NCI-H1048 (cell line): ENCODE measurements at places on chromosomes 11 and 22.

- no peak for DNase-seq
Observed at GRCh38 chr11:14773755-14774154, 118.3 kb downstream of the CYP2R1 start.

DNA sequence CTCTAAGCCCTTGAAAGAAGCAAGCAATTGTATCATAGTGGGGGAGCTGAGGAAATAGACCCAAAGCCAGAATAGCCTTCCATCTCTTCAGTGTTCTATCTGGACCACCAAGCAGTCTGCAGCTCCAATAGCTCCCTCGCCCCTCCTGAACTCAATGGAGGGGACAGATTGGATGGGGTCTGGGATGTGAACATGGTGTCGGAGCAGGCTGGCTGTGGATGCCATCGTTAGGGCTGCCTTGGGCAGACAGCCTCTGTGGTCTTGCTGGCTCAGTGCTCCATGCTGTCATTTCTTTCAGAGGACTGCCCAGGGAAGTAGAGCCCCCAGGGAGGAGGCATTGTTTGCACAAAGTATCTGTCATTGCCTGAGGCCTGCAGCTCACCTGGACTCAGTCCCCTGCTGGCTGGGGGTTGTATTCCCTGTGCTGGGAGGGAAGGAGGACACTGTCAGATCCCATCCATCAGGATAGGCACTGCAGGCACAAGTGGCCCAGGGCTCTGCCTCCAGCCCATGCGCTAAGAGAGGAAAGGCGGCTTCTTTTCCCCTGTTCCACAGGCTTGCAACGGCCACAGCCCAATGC, 537.7 kb downstream of the BUD13 start:
- no peak for DNase-seq

DNA sequence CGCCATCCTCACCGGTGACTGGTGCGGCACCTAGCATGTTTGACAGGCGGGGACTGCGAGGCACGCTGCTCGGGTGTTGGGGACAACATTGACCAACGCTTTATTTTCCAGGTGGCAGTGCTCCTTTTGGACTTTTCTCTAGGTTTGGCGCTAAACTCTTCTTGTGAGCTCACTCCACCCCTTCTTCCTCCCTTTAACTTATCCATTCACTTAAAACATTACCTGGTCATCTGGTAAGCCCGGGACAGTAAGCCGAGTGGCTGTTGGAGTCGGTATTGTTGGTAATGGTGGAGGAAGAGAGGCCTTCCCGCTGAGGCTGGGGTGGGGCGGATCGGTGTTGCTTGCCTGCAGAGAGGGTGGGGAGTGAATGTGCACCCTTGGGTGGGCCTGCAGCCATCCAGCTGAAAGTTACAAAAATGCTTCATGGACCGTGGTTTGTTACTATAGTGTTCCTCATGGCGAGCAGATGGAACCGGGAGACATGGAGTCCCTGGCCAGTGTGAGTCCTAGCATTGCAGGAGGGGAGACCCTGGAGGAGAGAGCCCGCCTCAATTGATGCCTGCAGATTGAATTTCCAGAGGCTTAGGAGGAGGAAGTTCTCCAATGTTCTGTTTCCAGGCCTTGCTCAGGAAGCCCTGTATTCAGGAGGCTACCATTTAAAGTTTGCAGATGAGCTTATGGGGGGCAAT, 1.1 kb downstream of the NEAT1 start:
- DNase-seq: no peak

DNA sequence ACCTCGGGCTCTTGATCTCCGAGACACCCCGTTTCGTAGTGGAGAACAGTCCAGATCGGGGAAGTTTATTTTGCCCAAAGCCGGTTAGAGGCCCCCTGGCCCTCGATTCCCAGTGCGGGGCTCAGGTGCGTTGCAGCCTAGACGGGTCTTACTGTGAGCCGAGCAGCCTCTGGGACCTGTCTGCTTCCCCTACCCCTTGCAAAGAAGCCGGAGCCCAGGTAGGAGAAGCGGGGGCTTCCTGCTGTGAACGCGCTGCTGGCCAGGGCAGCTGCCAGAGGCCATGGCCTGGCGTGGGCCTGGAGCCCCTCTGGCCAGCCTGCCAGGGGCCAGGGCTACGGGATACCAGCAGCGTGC, 621 bp downstream of the TSPO start:
- no peak for DNase-seq

DNA sequence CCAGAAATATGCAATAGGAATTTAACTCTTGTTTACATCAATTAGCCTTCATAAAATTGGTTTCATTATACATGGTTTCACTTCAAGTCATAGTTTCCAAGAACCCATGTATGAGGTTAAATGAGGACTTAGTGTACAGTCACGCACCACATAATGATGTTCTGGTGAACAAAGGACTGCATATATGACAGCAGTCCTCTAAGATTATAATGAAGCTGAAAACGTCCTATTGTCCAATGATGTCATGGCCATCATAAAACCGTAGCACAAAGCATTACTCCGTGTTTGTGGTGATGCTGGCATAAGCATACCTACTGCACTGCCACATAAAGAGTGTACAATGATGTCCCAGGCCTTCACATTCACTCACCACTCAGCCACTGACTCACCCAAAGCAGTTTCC, 31.1 kb downstream of the SMCO4 start:
- no peak for DNase-seq

DNA sequence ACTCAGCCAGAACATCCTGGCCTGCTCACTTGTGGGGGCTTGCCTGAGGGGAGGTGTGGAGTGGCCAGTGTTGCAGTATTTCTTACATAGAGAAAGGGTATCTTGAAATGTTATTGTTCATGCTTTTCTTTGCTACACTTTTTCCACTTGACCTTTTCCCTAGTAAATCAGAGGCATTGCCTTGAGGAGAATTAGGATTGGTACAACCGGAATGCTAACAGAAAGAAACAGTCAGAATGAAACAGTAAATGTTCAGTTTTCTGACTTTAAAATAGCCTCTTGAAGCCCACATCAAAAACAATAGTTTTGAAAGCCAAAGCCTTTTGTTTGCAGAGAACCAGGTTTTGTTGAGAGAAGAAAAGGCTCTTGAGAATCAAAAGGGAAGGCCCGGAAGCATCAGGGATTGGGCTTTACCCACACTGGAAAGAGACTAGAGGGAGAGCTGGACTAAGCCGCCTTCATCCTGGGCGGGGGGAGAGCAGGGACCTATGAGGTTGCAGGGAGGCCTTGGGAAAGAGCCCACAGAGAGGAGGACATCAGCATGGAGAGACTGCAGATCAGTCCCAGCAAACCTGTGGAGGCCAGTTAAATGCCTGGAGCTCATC, 12.4 kb downstream of the ADM start:
- no peak for DNase-seq

GRCh38 chr11:59102259-59102765, 4.7 kb upstream of the FAM111B start:
- DNase-seq: no peak

DNA sequence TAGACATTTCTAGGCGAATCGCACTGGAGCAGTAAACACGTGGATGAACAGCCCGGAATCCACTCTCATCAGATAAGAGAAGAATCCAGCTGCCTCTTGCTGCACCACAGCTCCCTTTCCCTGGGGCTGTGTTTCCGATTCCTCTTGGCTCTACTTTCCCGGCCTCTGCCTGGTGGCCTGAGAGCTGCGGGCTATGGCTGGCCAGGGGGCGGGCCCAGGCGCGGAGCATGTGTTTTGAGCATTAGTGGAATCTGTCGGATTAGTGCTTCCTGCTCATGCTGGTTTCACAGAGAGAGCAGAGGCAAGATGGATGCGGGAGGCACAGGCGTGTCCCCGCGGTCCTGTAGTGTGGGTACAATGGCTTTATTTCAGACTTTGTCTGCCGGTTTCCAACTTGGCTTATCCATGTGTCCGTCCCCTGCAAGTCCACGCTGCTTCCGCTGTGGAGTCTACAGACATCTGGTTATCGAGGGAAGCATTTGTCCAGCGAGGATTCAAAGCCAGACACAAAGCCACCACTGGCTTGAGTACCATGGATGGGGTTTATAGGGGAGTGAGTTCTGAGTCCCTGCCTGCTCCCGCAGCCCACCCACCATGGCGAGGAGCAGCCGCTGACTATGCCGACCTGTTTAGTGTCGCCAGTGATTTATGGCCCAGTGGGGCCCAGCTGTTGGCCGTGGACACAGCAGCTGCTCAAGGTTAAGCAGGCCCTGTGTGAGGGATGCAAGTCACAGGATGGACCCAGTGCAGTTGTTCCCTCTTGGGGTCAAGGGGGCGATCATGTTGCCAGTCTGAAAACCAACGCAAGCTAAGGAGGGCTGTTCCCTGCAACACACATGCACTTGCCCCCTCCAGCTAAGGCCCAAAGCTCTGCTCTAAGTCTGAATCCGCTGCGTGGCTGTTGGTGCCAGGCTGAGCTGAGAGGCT, 43.3 kb upstream of the EP300 start:
- DNase-seq: no peak

DNA sequence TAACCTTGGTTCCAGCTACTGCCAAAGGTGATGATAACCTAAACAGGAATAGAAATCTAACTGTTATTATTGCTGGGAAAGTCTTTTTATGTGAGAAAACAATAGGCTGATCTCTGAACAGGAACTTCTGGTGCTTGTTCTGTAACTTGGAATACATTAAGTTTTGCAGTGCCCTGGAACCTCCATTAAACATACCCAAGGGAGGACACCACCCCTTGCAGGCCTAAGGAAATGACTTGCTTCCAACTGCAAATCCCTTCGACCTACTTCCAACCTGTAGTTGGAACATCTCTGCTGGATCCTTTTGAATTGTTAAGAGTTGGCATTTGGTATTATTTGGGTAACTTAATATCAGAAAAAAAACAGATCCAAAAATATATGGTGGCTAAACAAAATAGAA, 188.4 kb upstream of the API5 start:
- no peak for DNase-seq

- DNase-seq: no peak
Observed at GRCh38 chr11:66142370-66143263, 72.5 kb downstream of the PACS1 start.

GRCh38 chr22:35445933-35446332, 46.0 kb downstream of the MCM5 start:
- DNase-seq: no peak

- DNase-seq: no peak
Observed at GRCh38 chr11:34351051-34351450, 6.8 kb downstream of the ABTB2 start.

DNA sequence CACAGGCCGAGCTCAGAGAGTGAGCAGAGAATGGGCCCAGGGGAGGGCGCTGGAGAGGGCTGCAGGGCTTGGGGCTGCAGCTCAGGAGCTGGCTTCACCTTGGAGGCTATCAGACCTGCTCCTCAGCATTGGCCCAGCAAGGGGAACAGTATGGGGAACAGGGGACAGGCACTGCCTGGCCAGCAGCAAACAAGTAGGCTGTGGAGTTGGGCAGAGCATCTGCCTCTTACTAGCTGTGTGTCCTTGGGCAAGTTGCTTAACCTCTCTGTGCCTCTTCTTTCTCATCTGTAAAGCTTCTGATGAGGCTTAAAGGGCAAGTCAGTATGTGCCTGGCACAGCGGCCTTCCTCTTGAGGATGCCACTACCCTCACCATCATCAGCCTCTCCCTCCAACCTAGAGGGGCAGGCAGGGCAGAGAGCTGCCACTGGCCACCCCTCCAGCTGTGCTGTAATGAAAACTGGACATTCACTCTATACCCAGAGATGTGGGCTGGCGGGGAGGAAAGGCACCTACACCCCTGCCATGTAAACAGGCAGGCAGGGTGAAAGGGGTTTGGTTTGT, 7.5 kb upstream of the CDKN1C start:
- no peak for DNase-seq

GRCh38 chr11:11865449-11865848, 23.7 kb downstream of the USP47 start:
- no peak for DNase-seq

- no peak for DNase-seq
Observed at GRCh38 chr11:27416568-27417176, 53.7 kb upstream of the CCDC34 start.

DNA sequence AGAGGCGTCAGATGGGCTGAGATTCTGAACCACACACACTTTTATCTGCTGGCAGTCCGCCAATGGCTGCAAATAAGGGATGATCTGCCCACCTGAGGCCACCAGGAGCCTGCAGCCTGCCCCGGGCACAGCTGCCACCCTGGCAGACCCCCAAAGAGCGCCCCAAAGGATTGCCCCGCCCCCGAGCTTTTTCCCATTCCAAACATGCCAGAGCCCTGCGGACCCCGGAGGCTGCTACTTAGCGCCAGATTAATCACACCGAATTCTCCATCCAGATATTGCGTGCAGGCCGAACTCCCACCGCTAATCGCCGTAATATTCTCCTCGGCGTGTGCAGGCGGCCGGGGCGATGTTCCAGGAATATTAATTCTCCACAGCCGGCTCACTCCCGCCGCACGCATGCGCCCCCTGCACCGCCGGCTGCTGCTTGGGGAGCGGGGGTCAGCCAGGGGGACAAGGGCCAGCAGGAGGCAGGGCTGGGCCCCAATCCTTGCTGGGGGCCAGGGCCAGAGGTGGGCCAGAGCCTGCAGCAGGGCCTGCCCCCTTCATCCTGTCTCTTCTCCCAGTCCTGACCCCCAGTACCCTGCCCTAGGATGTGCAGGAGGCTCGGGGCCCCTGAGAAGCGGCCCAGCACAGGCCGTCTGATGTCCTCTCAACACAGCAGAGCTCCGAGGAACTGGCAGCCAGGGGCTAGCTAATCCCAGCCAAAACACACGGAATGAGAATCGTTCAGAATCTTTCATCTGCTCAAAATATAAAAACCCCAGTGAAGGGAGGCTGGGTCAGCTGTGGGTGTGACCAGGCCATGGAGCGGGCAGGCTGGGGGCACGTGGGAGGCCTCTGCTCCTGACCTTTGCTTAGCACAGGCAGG, 19.5 kb upstream of the TCF20 start:
- no peak for DNase-seq

DNA sequence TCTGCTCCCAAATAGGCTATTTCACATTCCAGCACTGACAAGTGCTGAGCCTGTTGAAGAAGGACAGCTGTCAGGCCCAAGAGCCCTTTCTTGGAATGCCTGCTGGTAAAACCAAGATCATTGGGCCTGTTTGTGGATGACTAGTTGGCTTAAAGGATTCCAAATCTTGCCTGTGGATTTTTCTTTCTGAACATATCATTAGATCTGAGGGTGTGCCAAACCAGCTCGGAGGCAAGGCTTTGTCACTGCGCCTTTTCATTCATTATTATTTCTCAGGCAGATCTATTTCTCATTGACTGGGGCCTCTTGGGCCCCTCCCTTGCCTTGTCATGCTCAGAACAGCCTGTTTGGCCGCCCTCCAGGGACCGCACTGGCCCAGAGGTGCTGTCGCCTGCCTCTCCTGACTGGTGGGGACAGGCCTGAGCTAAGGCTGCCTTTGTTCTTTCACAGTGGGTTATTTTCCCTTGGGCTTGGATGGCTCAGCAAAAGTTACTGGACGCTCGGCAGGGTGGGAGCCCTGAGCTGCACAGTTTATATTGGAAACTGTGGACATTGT, 222.7 kb upstream of the SESN3 start:
- DNase-seq: no peak

DNA sequence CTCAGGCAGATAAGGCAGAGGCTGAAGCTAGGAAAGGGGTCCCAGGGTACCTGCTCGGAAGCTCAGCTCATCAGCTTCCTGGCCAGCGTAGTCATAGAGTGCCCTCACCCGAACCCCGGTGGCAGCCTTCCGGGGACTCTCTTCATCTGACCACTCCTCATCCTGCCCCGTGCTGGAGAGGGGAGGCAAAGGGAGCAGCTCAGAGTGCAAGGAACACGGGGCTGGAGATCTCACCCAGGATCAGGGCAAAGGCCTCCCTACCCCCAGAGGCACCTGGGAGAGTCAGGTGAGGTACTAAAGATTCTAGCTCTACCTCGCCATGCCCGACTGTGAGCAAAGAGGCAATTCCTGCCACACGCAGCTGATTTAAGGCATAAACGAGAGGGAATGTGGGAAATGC, 1.6 kb upstream of the ARFGAP2 start:
- DNase-seq: no peak

GRCh38 chr11:111082664-111083063, 162.9 kb upstream of the POU2AF2 start:
- no peak for DNase-seq
